ENCODE measurements at places on chromosomes 11 and 22. TPM values are rescaled to one million over a fixed set of nuclear protein-coding genes. Genes with fewer than 3 reads are reported as not detected.

The OR2AG2 gene
- 0.05 TPM for polyA plus RNA-seq

The SNX32 gene
- polyA plus RNA-seq: 4.1 TPM

The GPR83 gene
- 0.93 TPM for polyA plus RNA-seq

The LMO1 gene
- 0.84 TPM for polyA plus RNA-seq

The SYT8 gene
- polyA plus RNA-seq: not detected

The MS4A3 gene
- polyA plus RNA-seq: 0.71 TPM

The TMPRSS13 gene
- 0.84 TPM for polyA plus RNA-seq

The ZNF202 gene
- 18.9 TPM for polyA plus RNA-seq

The SLC22A9 gene
- 0.59 TPM for polyA plus RNA-seq

The ACTN3 gene
- 0.46 TPM for polyA plus RNA-seq

- no peak for DNase-seq
These were observed 154.6 kb downstream of the MAML2 start for GRCh38 chr11:96188243-96189006.

GRCh38 chr22:46025225-46025972 is 48.4 kb upstream of the WNT7B start:
- no peak for DNase-seq

DNA sequence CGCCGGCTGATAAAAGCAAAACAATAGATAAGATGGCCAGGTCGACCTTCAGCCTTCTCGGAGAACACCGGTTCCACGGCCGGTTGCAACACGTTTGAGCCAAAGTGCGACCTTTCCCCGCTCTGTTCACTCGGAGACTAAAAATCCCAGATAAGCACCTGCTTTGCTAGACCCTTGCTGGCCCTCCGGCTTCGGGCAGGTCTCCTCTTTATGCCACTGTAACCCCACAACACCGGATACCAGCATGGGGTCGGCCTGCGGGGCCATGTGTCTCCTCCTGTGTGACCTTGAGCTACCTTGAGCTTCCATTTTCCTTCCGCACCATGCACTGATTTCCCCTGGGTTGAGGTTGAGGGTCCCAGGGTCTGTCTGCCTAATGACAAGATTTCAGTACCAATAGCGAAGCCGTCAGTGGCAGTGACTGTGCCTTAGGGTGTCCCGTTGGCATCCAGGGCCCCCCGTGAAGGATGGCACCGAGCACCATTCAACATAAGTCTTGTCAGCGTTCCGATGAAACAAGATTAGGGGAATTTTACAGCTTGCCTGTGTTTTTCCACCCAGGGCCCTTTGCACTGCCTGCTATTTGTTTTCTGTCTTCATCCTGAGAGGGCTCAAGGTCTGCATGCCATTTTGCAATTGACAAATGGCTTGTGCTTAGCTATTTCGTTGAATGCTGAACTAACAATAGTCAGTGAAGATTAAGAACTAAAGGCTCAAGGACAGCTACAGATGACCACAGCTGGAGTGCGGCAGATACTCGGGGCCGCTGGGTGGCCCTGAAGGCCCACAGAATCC is 118.6 kb downstream of the KCNQ1 start:
- DNase-seq: no peak

- DNase-seq: no peak
These were observed 5.4 kb downstream of the SHISA8 start for GRCh38 chr22:41909310-41910049.

DNA sequence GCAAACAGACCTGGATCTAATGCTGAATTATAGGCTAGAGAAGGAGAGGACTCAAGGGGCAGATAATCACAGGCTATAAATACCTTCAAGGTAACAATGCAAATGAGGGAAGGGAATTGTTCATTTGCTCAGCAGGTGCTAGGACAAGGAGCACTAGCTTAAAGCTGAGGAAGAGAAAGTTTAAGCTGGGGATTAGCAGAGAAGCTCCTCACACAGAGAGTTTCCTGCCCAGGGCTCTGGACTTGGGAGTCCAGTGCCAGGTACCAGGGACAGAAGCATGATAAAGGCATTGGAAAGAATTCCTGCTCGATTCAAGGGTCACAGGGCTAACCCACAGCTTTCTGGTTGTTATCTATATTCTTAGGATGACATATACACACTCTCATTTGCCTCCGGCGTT is 509.9 kb downstream of the NTM start:
- DNase-seq: no peak

- no peak for DNase-seq
These were observed 60.0 kb upstream of the AMOTL1 start for GRCh38 chr11:94708176-94708575.

DNA sequence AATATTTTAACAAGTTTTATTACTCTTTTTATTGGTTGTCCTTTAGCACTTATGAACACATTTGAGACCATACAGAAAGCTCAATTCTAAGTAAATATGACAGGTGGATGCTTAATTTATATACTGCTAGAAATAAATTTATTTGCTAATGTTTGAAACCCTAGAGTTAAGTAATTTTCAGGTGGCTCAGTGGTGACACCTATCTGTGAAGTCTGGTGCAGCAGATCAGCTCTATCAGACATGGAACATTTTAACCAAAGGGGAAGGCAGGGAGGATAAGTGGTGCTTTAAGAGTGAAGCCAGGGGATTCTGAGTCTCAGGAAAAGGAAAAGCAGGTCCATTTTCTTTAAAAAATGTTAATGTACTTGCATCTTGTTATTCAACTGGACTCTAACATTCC is 175.8 kb downstream of the DSCAML1 start:
- DNase-seq: no peak

GRCh38 chr11:123357353-123357989 is 72.6 kb upstream of the GRAMD1B start:
- DNase-seq: no peak

DNA sequence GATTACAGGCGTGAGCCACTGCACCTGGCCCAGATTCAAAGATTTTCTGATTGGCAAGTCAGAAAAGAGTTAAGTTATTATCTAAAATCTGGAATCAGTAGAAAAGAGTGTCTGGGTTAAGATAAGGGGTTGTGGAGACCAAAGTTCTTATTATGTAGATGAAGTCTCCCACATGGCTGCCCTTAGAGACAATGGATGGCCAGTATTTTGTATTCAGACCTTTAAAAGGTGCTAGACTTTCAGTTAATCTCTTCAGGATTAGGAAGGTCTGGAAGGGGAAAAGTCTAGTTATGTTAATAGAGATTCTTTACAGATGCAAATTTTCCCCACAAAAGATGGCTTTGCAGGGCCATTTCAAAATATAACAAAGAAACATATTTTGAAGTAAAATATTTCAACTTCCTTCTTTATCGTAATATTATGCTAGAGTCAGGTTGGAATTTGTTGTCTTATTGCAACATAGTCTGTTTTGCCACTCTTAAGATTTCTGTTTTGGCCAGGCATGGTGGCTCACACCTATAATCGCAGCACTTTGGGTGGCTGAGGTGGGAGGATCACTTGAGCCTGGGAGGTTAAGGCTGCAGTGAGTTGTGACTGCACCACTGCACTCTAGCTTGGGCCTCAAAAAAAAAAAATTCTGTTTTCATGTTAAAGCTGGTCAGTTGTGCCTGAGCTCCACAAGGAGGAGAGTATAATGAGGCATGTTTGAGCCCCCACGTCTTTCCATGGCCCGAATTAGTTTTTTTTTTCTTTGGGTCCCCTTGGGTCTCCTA is 14.0 kb downstream of the GRAMD1B start:
- DNase-seq: no peak

DNA sequence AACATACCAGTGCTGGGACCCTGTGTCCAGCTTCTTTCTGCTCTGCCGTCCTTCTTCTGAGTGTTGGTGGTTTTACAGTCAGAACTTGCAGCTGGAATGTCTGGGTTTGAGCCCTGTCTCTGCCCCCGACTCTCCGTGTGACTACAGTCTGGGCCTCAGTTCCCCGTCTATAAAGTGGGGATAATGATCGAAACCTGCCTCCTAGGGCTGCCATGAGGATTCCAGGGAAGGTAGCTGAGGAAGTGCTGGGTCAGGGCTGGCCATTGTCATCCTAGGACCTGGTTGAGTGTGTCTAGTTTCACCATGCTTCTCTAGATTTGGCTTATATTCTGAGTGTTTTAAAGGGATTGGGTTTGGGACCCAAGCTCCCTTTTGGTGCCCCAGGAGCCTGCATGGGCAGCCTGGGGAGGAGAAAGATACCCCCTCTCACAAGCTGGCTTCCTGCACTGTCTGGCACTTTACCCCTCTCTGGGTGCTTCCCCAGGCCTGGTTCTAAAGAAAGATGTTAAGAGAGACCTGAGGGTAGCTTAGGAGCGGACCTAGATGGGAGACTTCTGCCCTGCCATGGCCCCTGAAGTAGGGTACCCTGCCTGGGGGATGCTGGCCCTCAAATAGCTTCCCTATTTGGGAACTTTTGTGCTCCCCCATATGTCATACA is 49.9 kb downstream of the TSPAN18 start:
- no peak for DNase-seq

DNA sequence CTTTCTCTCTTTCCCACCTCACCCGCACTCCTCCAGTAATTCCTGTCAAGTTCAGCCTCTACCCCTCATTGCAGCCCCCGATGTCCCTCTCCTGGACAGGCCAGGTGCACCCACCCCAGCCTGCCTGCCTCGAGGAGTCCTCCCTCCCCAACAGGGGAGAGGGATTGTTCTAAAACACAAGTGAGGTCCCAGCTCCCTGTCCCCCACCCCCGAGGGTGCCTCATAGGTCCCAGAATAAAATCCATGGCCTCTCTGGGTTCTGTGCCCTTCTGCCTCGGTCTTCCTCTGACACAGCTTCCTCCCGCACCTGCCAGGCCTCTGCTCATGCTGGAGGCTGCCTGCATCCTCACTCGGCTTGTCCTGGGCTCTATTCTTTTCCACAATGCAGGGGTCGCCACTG is 720.1 kb downstream of the BRD1 start:
- DNase-seq: no peak

DNA sequence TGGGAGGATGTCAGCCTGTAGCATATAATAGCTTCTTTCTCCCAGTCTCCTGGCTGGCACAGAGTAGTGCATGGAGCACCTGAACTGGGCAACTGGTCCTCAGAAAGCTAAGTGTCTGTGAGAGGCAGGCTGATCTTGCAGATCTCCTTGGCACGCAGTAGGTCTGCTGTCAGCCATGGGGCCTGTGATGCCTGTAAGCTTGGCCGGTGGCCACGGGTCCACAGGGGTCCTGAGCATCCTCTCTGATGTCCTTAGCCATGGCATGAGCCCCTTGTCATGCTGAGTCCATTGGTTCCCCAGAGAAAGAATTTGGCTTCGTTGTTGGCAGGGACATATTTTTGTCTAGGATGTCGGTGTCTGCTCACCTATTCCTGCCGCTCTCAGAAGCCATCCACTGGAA is 25.0 kb downstream of the AMPD3 start:
- DNase-seq: no peak

GRCh38 chr22:29385748-29386147 is 2.6 kb downstream of the AP1B1 start:
- DNase-seq: no peak

DNA sequence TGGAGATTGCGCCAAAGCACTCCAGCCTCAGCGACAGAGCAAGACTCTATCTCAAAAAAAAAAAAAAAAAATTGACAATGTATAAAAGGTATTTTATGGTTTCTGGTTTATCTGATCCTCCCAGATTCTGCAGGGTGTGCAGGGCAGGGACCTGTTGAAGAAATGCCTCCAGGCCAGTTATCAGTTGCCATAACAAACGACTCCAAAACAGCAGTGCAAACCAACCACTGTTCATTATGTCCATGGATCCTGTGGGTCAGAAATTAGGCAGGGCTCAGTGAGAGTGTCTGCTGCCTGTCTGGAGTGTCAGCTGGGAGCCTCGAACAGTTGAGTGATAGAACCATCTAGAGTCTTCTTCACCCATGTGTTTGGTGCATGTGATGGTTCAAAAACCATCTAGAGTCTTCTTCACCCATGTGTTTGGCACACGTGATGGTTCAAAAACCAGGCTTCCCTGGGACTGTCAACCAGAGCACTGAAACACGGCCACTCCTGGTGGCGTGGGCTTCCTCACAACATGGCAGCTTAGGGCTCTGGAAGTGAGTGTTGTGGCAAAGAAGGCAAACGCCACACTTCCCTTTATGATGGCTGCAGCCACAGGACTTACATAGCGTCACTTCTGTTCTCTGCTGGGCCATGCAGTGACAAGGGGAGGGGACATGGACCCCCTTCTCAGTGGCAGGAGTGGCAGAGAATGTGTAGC is 115.1 kb upstream of the CRYBB3 start:
- DNase-seq: no peak

- DNase-seq: no peak
These were observed 26.1 kb downstream of the GLYATL1 start for GRCh38 chr11:58965246-58965985.

DNA sequence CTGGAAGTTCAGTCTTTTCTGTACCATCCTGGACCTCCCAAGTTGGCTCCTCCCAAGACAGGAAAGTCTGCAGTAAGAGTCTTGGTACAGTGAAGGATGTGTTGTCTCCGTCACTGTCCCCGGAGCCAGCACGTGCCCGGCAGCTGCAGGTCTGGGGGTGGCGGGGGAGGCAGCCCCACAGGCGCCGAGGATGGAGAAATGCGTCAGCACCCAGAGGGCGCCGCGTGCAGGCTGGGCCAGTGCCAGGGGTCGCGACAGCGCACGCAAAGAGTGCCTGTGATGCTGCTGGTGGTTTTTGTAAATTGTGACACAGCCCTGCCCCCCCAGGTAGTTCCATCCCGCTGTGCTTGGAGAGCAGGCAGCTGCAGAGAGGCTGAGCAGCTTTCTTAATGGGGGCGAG is 1200.5 kb downstream of the BRD1 start:
- no peak for DNase-seq

- no peak for DNase-seq
These were observed at the start of gene DENND6B for GRCh38 chr22:50326956-50327710. DENND6B (minus strand) TSS chr22:50327012; CDS start chr22:50326988, 24 bp downstream.

- no peak for DNase-seq
These were observed 9.3 kb upstream of the MRGPRD start for GRCh38 chr11:68989936-68990606.

DNA sequence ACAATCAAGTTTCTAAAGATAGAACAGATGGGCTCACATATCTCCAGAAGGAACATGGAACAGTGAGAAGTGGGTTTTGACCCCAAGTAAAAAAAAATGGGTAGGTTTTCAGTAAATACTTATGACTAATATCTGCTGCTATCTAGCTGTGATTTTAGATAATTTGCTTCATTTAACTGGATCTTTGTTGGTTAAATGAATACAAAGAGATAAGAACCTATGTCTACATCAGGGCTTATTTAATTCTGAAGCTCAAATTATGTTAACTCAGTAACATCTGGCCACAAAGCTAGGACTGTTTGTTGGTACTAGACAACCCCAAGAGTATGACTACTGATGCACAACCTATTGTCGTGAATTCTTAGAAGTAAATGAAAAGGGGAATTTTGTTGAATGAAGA is 144.4 kb upstream of the SESN3 start:
- no peak for DNase-seq

- no peak for DNase-seq
These were observed 496 bp upstream of the CST6 start for GRCh38 chr11:66011239-66011784.

DNA sequence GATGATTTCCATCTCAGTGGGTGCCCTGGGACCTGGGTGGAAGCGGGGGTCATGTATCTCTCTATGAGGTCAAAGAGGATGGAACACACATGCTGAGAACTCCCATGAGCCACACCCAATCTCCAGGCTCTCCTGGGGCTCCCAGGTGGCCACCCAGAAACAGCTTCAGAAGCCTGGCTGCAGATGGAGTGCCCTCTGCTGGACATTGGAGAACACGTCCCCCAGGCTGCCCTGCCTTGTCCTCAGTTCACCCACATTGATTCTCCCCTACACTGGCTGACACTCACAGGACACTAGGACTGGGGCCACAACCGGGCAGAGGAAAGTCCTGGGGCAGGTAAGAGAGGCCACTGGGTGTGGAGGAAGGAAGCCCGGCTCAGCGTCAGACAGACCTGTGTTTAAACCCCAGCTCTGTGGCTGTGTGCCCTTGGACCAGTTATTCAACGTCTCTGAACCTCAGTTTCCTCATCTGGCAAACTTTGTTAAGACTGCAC is 4.5 kb upstream of the NOL12 start:
- no peak for DNase-seq

- DNase-seq: no peak
These were observed 14.7 kb upstream of the SYTL2 start for GRCh38 chr11:85825616-85826015.

All from left renal pelvis (tissue), 4 donors.